ENCODE measurements at places on chromosomes 2 and 18.

DNA sequence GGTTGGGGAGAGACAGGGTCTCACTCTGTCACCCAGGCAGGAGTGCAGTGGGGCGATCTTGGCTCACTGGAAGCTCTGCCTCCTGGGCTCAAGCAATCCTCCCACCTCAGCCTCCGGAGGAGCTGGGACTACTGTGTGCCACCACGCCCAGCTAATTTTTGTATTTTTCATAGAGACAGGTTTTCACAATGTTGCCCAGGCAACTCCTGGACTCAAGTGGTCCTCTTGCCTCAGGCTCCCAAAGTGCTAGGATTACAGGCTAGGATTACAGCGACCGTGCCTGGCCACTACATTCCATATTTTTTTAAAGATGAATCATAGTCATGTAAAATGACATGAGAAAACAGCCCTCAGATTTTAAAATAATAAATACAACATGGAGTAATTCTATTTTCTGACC, 32.3 kb downstream of the CWC22 start:
- DNase-seq: no peak

- no peak for DNase-seq
Observed at GRCh38 chr18:54148151-54148550, 76.3 kb downstream of the MBD2 start.

GRCh38 chr2:71460595-71461303, 7.4 kb downstream of the DYSF start:
- DNase-seq: peak; percentile 29

DNA sequence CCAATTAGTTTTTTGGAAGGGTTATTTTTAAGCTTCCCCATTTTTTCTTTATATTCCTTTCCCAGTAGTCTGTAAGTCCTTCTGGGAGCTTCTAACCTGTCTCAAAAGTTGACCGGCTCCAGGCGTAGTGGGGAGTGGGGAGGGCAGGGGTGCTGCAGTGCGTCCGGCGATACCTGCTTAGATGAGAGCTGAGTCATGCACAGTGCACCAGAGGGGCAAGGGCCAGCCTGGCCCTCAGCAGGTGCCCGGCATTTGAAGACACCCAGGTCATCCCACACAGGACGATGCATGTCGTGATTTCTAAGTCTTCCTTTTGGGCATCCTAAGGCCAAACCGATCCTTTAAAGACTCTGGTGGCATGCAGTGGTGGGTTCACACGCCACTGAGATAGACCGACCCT, 73.4 kb downstream of the TPO start:
- DNase-seq: no peak

DNA sequence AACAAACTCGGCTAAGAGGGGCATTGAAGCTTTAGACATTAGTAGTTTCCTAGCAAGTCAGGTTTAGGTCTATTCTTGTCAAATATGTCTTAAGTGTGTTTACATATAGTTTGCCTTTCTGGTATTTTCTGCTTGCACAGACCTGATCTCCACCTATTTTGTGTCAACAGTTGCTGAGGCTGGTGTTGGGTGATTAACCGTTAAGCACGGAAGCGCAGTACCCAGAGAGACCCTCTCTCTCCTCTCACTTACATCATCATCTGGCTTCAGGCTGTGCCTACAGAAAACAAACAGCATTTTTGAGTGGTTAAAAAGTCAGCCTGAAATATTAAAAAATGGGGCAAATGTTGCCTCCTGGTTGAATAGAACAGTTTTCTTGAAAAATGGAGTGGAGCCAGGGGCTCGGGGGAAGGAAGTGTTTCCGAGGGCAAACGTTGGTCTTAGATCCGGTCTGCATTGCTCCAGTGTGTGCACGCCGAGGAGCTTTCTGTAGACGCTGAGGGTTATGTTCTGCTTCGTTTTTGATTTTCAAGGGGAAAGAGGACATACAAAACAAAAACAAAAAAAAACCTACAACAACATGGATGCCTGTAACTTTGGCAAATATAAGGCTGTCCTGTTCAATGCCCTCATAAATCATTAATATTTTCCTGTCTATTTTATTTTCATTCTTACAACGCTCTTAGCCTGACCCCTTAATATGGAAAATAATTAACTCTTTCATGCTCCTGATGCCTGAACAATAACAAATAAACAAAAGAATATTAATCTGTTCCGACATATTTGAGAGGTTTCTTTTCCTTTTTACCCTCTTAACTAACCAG, 120.8 kb downstream of the MEIS1 start:
- no peak for DNase-seq

- DNase-seq: no peak
Observed at GRCh38 chr2:119468154-119468955, 36.7 kb downstream of the TMEM37 start.

DNA sequence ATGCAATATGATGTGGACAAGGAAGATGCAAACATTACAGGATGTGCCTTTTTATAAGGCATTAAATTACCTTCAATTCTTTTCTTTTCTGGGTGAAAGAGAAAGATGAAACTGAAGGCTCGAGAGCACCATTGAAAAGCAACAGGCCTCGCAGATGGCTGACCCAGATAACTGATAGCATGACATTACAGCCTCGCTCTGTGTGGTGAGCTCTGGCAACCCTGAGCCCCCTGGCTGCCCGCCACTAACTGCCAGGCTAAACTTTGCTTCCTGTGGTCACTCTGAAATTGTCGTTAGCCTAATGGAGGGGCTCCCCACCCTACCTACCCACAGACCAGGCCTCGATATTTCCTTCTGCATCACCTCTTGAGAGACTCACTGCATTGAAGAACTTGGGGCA, 516.8 kb upstream of the FANCL start:
- no peak for DNase-seq

- DNase-seq: no peak
Observed at GRCh38 chr2:82120654-82121053, 1816.1 kb upstream of the LRRTM1 start.

GRCh38 chr2:74873012-74873665, 39.2 kb downstream of the HK2 start:
- no peak for DNase-seq

GRCh38 chr2:60119778-60120177, 433.7 kb downstream of the BCL11A start:
- DNase-seq: no peak

- no peak for DNase-seq
Observed at GRCh38 chr2:176072951-176073904, 10.5 kb downstream of the EVX2 start.

- DNase-seq: no peak
Observed at GRCh38 chr2:192245329-192245728, 50.6 kb upstream of the TMEFF2 start.

GRCh38 chr18:43043626-43044025, 71.9 kb downstream of the RIT2 start:
- DNase-seq: no peak

GRCh38 chr2:186569897-186570296, 20.0 kb upstream of the ITGAV start:
- no peak for DNase-seq

DNA sequence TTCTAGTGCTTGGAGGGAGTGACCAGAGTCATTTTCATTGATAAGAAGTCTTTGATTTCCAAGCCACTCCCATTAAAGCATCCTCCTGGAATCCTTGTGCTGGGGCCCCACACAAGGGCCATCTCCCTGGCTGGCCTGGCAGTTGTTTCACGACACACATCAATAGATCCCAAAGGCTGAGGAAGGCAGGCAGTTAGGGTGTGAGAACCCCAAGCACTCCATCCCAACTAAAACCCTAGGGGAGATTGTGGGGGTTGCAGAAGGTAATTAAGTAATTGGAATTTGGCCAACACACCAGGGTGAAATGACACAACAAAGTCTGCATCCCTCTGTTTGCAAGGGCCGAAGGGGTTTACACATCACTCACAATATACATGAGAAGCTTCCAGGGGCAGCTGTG, 578.1 kb upstream of the SYT4 start:
- DNase-seq: no peak

GRCh38 chr2:234797566-234798250, 154.1 kb upstream of the SH3BP4 start:
- DNase-seq: no peak

DNA sequence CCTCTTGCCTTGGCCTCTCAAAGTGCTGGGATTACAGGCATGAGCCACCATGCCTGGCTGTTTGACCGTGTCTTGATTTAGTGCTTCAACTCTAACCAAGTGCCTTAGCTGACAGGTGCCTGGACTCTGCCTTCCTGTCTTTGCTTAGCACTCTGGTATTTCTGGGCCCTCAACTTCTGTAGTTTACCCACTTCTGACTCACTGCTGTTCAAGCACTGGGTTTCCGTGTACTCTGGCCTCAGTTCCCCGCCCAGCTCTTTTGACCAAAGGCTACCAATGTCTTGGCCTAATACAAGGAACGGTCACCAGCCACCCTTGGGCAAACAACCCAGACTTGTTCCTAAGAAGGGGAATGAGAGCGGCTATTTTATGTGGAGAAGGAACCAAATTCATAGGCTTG, 35.7 kb upstream of the CABLES1 start:
- DNase-seq: peak; percentile 61

DNA sequence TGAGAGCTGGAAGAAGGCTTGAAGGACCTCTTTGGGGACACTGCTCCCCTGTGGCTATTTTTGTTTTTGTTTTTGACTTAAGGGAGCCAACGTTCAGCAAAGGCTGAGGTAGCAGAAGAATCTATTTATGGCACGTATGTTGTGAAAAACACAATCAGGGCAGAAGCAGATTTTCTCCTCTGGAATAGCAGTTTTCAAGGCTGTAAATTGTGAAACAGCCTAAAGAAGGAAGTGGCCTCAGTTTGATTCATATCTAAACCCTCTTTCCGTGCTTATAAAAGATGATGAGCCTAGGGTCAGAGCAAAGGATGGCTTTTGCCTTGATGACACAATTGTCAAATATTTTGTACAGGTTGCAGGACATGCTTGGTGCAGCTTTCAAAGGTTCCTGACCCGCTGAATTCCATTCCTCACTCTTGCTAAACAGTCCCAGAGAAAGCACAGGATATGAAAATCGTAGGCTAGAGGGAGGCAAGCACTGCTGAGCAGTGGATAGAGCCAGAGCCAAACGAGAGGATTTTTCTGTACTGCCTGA, 106.2 kb upstream of the DLX2 start:
- DNase-seq: peak; percentile 59

DNA sequence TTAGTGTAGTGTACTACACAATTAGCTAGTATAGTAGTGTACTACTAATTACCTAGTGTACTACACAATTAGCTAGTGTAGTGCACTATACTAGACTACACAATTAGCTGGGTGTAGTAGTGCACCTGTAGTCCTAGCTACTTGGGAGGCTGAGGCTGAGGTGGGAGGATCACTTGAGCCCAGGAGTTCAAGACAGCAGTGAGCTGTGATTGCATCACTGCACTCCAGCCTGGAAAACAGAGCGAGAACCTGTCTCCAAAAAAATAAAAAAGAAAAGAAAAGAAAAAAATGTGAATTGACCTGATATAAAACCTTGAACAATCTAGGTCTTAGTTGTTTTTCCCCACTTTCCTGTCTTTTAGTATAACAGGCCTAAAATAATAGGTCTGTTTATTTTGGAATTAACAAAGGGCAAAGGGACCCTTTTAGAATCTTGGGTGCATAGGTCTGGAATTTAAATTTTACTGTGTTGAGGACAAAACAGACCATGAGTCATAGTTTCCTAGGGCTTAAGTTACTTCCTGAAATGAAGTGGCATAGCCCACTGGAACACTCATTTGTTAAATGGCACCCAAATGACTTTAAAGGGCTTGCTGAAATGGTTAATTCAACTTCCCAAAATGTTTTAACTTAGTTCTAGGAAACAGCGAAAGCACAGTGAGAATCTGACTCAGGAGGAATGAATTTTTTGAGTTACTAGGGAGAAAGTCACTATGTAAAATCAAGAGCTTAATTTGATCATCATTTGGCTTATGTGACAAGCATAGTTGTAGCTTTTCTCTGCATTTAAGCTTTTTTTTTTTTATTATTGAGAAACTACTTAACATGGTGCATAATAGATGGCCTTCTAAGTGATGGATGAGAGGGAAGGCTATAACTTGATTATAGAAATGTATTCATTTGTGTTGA, 50.7 kb upstream of the ARL5A start:
- peak; percentile 39 for DNase-seq

GRCh38 chr18:74380916-74381315, 65.3 kb downstream of the C18orf63 start:
- DNase-seq: no peak

DNA sequence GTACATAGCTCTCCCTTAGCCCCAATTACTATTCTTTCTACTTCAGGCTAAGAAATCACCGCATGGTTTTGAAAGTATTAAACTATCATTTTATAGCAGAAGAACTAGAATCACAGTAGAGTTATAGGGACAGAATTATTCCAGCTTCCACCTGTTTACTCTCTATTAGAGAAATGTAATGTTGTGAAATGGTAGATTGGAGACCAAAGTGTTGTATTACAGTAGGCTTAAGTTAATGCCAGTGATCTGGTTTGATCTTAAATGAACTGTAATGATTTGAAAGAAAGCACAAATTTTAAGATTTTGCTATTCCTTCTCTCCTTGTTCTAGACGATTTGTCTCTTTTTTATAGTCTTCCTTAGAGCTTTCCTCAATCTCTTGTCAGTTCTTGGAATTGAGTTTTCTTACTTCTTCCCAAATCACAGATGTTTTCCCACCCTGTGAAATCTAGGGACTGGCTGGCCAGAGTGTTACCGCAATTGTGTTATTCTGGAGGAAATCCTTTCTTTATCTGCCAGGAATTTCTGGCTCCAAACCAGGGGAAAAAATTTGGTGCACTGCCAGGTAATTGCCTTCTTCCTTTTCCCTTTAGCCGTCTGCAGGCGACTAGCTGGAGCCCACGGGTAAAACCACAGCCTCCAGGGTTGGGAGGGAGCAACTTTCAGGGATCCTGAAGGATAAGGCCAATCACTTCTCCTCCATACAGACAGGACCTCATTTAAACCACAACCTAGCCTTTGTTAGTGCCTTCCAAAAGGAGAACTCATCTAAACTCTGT, 51.7 kb downstream of the NOP58 start:
- peak; percentile 63 for DNase-seq

- no peak for DNase-seq
Observed at GRCh38 chr2:105272176-105272575, 30.6 kb downstream of the GPR45 start.

DNA sequence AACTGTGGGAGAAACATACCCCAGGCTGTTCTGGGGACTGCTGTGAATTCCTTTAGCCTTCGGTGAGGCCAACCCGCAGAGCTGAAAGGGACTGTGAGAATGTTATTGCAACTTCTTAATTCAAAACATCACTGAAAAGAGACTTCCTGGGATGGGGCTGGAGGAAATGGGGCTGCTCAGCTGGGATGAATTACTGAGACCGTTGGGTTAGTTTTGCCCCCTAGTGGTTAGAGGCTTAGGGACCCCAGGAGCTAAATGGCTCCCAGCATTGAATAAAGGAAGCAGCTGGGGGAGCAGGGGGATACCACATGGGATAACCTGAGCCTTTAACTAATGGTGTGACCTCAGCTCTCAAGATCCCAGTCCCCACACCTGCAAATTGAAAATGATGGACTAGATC, 941.1 kb upstream of the FANCL start:
- DNase-seq: peak; percentile 37

GRCh38 chr2:190182071-190182524, 119.6 kb upstream of the MSTN start:
- DNase-seq: no peak

- peak; percentile 85 for DNase-seq
Observed at GRCh38 chr18:79951545-79952455, at the start of gene SLC66A2. TSS of gene SLC66A2 (minus strand) at chr18:79951653. CDS start at chr18:79950926, 727 bp downstream.

- DNase-seq: no peak
Observed at GRCh38 chr18:50113726-50114125, 81.2 kb downstream of the MYO5B start.
